ENCODE measurements at places on chromosomes 1 and 21.
A peak's percentile ranks its signal among the peaks of the same experiment; 100 is the strongest.

- peak; percentile 23 for DNase-seq
Observed at GRCh38 chr1:233294913-233295236, 650 bp downstream of the PCNX2 start.

GRCh38 chr1:119279456-119280381, 88.9 kb upstream of the HAO2 start:
- DNase-seq = no peak

- DNase-seq = no peak
Observed at GRCh38 chr1:90862782-90863181, 145.7 kb upstream of the BARHL2 start.

DNA sequence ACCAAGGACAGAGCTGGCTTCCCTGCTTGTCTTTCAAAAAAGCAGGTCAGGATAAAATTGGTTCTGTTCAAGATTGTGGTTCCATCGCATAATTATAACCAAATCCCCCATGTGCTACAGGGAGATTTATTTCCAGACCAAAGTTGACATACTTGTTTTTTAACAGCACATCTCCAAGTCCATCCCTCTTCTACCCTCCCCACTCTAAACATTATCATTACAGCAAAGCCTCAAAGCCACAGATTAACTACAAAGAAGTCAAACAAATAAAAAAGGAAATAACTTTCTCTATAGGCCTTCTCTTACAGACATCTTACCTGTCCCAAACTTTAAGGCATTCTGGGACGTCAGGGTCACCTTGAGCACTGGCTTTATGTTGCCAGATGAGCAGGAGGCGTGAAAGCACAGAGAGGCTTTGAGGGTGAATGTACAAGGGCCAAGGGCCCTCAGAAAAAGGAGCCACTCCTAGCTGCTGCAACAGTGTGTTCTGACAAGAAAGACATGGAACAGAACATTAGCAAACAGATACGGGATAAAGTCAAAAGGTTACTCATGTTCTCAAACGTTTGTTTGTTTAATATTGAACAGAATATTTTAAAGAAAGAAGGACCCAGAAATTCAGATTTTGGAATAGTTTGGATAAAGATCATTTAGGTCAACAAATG, 31.2 kb downstream of the UBR4 start:
- DNase-seq = no peak

DNA sequence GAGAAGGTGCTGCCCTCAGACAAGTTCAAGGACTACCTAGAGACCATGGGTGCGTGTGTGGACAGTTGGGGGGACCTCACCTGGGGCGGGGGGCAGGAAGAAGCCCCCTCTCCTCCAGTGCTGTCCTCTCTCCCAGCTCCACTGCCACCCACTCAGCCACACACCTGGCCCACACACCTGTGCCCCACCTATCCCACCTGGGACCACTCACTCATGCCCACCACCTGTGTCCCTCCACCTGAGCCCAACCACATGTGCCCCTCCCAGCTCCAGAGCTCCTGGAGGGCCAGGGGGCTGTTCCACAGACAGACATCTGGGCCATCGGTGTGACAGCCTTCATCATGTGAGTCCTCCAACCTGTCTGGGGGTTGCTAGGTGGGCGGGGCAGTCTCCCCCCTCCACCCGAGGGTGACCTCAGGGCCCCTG, 29.0 kb downstream of the TRIM11 start:
- no peak for DNase-seq
